ENCODE measurements at places on chromosomes 6 and 20.
A peak's percentile ranks its signal among the peaks of the same experiment; 100 is the strongest.

DNA sequence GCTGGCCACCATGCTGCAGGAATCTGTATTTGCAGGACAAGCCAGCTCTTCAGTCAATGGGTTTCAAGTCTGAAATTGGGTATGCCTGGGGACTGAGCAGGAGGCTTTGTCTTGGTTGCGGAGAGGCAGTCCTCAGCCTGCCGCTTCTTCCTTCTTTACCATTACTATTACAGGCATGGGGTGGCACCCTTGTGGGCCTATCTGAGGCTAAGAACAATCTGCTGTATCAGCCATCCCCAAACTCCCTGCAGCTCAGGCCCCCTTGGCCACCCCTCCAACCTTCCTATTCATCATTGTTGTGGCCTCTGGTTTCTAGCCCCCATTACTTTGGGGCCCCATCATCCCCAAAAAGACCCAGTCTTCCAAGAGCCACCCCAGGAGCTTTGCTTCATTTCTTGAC, 289.2 kb upstream of the FOXQ1 start:
- no peak for DNase-seq

DNA sequence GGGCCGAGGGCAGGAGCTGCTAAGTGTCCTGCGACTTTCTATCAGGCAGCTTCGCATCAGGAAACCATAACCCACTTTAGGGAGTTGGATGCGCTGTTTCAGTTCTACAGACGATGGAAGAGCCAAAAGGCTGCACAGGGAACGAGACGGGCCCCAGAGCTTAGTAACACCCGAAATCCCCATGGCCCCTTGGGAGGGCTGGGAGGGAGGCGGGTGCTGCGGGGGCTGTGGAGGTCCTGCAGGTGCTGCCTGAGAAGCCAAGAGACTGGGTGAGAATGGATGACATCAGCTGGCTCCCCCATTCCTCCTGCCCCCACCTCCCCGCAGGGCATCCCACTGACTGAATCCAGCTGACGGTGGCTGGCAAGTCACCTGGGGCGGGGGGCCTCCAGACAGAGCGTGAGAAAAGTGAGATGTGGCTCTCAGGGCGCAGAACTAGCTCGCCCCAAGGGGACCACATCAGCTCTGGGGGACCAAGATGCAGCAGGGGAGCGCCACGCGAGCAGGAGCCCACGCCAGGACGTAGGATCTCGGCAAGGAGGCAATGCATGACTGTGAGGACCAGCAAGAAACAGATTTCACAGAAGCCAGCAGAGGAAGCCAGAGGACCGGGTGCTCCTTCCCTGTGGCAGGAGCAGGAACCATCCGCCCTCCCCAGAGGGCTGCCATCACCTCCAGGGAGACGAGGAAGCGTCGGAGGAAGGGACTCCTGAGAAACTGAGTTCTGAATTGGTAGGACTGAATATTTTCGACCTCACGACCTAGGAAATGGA, 36.8 kb downstream of the PNLDC1 start:
- no peak for DNase-seq

DNA sequence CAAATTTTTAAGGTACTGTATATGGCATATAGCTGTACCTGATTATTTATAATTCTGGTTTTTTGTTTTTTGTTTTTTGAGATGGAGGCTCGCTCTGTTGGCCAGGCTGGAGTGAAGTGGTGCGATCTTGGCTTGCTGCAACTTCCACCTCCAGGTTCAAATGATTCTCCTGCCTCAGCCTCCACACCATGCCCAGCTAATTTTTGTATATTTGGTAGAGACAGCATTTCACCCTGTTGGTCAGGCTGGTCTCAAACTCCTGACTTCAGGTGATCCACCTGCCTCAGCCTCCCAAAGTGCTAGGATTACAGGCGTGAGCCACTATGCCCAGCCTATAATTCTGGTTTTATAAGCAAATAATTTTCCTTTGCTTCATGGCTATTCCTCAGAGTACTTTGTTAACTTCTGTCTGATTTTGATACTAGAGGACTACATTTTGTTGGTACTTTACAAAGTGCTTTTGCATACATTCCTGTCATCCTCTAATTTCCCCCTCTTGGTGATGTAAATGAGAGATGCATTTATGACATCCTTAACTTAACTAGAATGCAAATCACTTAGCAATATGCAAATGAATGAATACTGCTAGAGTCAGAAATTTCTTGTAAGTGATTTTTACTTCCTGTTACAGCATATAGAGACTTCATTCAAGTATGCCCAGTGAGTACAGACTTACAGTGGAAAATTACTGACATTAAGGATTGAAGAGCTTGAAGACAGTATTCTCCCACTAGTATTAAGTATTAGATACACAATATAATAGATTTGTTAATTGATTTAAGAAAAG, 35.7 kb upstream of the ARID1B start:
- no peak for DNase-seq

GRCh38 chr20:1951436-1952115, 42.3 kb downstream of the PDYN start:
- no peak for DNase-seq

DNA sequence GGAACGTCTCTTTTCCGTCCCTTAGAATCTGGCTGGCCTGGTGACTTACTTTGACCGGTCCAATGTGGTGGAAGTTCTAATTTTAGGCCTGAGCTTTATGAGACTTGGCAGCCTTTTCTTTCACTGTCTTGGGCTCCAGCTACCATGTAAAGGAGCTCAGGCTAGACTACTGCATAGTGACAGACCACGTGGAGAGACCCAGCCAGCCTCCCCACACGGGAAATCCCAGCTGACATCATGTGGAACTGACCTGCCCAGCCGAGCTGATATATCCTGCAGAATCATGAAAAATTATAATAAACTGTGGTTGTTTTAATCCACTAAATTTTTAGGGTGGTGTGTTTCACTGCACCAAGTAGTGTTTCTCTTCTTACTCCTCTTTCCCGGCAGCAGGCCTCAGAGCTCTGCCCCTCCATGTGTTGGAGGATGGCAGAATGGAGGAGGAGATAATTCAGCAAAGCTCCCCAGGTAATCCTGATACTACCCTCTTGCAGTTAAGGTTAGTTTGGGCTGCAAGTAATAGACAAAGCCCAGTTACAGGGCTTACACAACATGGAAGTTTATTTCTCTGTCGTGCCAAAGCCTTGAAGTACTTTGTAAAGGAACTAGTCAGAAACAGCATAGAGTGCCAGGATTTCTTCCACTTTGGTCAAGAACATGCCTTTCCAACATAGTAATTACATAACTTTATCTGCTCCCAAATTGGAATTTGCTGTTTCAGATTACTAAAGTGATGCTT, 87.5 kb downstream of the SH3BGRL2 start:
- no peak for DNase-seq

DNA sequence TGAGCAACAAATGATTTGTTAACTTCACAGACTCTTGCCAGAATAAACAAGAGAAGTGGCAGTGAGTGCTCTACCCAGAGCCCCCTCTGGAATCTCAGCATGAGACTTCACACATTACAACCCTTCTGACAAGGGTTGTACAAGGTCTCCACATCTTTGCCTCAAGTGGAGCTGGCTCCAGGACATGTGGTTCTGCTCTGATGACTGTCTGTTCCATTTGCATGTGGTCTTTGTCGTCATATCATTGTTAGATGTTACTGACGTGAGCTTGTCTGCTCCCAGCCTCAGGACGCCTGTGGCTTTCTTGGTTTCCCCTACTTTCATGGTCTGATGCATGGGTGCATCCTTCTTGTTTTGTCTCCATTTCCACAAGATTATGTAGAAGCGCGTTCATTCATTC, 115.0 kb downstream of the SLC24A3 start:
- no peak for DNase-seq

DNA sequence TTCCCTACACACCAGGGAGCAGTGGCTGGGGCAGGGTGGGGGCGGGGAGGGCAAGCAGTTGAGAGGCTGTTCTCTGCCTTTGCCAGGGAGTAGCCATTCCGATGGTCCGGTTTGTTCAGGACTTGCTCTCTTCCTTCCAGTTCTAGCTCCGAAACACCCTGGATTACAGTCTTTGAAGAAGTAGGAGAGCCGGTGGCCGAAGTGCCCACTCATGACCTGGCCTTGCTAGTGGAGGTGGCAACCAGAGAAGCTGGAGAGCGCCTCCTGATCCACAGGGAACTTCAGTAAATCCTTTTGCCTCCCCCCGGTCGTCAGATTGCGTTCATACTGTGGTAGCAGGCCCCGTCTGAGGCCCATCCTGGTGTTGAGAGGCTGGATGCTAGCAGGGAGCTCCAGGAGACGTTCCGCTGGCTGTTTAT, 92.8 kb downstream of the ARID1B start:
- no peak for DNase-seq

GRCh38 chr6:150395388-150396009, 26.7 kb downstream of the IYD start:
- peak; percentile 14 for DNase-seq

- no peak for DNase-seq
Observed at GRCh38 chr20:12966468-12967085, 42.2 kb upstream of the SPTLC3 start.

DNA sequence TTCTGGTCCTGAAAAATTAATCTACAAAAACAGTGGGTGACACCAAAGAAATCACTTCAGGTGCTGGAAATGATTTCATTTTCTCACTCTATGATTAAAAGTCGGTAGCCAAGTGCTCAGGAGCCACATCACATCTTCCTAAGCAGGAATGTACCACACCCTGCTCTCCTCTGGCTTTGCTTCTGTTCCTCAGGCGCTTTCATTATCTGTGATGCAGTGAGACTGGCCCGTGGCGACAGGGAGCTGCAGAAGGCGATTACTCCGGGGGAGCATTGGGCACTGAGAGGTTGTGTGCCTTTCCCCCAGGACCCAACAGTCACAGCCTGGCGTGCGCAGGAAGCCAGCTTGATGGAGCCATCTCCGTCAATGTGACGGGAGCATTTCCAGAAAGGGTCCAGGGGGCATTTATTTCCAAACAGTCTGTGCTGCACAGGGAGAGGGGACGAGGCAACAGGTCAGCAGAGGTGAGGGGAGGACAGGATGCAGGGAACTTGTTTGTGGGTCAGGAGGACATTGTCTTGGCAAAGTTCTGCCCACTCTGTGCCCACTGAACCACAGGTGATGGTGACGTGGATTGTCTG, 5.6 kb upstream of the ZNF831 start:
- no peak for DNase-seq

DNA sequence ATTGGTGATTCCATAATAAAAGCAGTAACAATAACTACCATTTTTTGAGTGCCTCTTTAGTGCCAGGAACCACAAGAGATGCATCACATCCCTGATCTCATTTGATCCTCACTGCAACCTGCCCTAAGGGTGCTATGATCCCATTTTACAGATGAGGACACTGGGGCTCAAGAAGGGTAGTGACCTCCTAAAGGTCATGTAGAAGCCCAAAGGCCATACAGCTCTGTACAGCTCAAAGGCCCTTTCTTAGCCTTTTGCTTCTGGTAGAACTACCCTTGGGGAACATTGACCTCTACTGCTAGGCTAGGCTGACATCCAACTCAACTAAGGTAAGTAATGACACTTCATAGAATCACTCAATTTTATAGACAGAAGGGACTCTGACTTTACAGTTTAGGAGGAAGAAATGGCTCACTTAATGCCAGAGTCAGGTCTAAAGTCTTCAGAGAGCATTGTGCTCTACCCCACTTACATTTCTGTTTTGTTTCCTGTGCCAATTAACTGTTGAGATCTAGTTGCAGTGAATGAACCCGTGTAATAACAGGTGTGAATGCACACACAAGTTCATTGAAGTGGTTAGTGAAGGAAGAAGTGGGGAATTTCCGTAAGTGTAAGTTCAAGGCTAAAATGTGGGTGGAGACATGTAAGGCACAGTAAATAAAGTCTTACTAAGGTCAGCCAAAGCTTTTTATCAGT, 10.7 kb downstream of the SLC9A8 start:
- no peak for DNase-seq

GRCh38 chr6:101001012-101001411, 119.9 kb upstream of the ASCC3 start:
- DNase-seq = no peak

- DNase-seq = no peak
Observed at GRCh38 chr20:60957621-60958020, 294.4 kb upstream of the CDH4 start.

- DNase-seq = no peak
Observed at GRCh38 chr6:97876711-97877110, 593.7 kb upstream of the MMS22L start.

- DNase-seq = no peak
Observed at GRCh38 chr20:57269148-57269984, 2.9 kb upstream of the BMP7 start.

DNA sequence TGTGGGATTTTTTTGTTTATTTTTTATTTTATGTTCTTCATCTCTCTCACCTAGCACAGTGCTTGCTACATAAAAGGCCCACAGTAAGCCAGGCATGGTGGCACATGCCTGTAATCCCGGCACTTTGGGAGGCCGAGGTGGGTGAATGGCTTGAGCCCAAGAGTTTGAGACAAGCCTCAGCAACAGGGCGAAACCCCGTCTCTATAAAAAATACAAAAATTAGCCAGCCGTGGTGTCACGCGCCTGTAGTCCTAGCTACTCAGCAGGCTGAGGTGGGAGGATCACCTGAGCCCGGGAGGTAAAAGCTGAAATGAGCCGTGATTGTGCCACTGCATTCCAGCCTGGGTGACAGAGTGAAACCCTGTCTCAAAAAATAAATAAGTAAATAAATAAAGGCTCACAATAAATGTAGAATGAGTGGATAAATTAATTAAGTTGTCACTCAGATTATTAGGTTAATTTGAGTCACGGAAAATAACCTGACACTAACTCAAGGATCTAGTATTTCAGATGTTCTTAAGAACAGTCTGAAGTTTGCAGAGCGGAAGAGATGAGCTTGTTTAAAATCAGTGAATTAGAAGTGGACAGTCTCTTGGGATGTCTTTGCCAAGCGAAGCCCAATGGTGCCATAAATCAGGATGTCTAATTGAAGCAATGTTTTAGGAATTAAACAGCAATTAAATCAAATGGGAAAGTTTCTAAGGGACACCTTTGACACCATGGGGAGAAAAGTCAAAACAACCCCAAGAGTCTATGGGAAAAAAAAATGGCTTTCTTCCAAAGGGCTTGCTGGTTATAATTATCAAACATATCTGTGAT, 214.4 kb downstream of the ZNF217 start:
- DNase-seq = no peak

GRCh38 chr6:116073765-116074440, 13.2 kb upstream of the FRK start:
- DNase-seq = no peak

GRCh38 chr6:35007016-35007415, 118.0 kb downstream of the ANKS1A start:
- no peak for DNase-seq

All from amygdala (tissue), 56 donors.